Left ventricle myocardium inferior (tissue), 1 donor: ENCODE measurements at places on chromosomes 3 and 15. TPM values are rescaled to one million over a fixed set of nuclear protein-coding genes. Genes with fewer than 3 reads are reported as not detected.

- no peak for DNase-seq
Observed at GRCh38 chr3:159789742-159790635, 198.6 kb upstream of the IL12A start.

GRCh38 chr3:43378066-43378935, 92.0 kb downstream of the SNRK start:
- DNase-seq: no peak

DNA sequence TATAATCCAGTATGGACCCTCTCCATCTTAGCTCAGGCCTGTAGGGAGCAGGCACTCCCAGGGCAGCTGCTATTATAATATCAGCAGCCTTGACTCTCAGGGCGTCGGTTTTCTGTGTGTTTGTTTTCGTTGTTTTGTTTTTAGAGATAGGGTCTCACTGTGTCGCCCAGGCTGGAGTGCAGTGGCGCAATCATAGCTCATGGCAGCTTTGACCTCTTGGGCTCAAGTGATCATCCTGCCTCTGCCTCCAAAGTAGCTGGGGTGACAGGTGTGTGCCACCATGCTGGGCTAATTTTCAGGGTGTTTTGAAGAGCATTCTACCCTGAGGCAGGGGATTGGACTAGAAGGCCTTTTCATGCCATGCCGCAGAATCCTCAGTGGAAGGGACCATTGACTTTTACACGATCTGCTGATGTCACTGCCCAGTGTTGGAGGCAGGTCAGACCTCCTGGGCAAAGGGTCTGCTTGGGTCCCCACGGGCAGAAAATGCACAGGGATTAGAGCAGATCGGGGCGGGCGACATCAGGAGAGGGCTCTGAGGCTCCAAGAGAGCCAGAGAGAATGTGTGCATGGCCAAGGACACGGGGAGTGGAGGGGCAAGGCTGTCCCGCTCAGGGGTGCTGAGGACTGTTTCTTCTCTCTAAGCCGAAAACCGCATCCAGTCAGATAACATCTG, 7.8 kb downstream of the MELTF start:
- DNase-seq: no peak

Gene CCDC66
- 18.3 TPM for total RNA-seq

- no peak for DNase-seq
Observed at GRCh38 chr3:133697960-133698359, 36.2 kb upstream of the TOPBP1 start.

Gene SLC7A14
- total RNA-seq: not detected

Gene CCDC39
- not detected for total RNA-seq

Gene IMPG2
- 0.11 TPM for total RNA-seq

- DNase-seq: no peak
Observed at GRCh38 chr3:38609386-38610111, 39.9 kb downstream of the SCN5A start.

Gene CYP1A2
- not detected for total RNA-seq

- DNase-seq: no peak
Observed at GRCh38 chr3:20280257-20280656, 94.3 kb upstream of the SGO1 start.

Gene ZNF35
- 7.9 TPM for total RNA-seq

DNA sequence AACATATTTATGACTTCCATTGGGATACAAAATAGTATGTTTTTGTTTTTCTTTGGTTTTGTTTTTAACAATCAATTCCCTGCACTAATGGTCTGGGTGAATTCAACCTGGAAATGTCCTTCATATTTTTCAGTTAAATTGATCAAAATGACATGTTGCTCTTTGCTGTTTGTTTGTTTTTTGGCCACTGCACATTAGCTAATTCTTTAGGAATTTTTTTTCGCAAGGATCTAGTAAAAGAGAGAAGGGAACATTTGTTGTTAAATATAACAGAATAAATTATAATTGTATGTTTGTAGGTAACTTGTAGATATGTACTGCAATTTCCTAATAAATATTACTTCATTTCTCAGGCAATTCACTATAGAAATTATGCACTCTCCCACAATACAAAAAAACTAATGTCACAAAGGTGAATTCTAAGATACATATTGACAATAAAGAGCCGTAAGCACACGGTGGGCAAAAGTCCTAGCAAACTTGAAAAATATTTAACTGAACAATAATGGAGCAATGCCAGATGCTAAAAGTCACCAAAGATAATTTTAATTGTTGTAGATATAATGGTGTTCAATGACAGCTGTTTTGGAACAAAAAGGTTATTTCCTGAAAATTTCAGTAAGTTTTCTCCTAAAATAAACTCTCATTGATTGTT, 21.4 kb upstream of the PPARG start:
- DNase-seq: no peak

Gene SLC51B
- not detected for total RNA-seq

Gene IP6K1
- 16.9 TPM for total RNA-seq

Gene UNC13C
- total RNA-seq: 0.22 TPM

Gene C3orf80
- total RNA-seq: 0.14 TPM

- DNase-seq: no peak
Observed at GRCh38 chr3:108387063-108387462, 90.7 kb downstream of the HHLA2 start.

GRCh38 chr3:10381336-10381735, 60.4 kb upstream of the SEC13 start:
- DNase-seq: no peak

Gene P4HTM
- total RNA-seq: 28.9 TPM

Gene AAGAB
- 20.9 TPM for total RNA-seq

DNA sequence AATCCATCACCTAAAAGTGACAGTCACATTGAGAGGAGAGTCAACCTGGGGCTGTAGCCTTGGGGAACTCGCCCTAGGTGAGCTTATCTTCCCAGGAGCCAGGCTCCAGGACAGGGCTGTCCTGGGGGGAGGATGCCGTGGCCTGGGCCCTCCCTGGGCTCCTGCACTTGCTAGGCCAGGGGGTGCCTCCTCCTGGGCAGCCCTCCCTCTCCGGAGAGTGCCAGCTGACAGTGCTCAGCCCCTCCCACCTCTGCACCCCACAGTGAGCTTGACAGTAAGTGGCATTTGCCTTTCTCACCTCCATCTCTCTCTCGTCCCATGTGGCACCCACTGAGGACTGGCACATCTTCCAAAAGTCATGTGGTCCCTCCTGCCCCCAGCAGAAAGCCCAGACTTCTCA, 19.1 kb downstream of the UROC1 start:
- no peak for DNase-seq

- no peak for DNase-seq
Observed at GRCh38 chr15:66169625-66170024, 83.9 kb downstream of the MEGF11 start.

Gene POTEB3
- total RNA-seq: not detected

Gene CCDC50
- 52.1 TPM for total RNA-seq
